ENCODE measurements at places on chromosomes 2 and 18. TPM values are rescaled to one million over a fixed set of nuclear protein-coding genes. Genes with fewer than 3 reads are reported as not detected.

Gene GPR17
- total RNA-seq, result not detected

Gene TUBA3D
- total RNA-seq, result not detected

Gene SAG
- not detected for total RNA-seq

Gene LRPPRC
- total RNA-seq, result 71.9 TPM

Gene KHK
- 9.0 TPM for total RNA-seq

Gene ALPP
- not detected for total RNA-seq

DNA sequence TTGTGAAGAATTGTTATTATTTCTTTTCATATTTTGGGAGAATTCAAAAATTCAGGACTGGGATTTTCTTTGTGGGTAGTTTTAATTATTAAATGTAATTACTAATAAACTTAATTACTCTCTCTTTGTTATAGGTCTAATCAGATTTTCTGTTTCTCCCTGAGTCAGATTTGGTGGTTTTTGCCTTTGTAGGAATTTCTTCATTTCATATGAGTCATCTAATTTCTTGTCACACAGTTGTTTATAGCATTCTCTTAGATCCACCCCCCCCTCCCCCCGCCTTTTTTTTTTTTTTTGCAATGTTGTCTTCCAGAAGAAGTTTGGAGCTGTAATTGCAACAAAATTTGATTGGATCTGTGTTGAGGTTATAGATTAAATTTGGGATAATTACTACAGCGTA is 26.0 kb upstream of the GALR1 start:
- peak; percentile 60 for DNase-seq

- no peak for DNase-seq
These were observed 13.8 kb upstream of the CCDC102B start for GRCh38 chr18:68784071-68784470.

GRCh38 chr2:32663864-32664263 is 36.0 kb downstream of the TTC27 start:
- DNase-seq, result peak; percentile 71

DNA sequence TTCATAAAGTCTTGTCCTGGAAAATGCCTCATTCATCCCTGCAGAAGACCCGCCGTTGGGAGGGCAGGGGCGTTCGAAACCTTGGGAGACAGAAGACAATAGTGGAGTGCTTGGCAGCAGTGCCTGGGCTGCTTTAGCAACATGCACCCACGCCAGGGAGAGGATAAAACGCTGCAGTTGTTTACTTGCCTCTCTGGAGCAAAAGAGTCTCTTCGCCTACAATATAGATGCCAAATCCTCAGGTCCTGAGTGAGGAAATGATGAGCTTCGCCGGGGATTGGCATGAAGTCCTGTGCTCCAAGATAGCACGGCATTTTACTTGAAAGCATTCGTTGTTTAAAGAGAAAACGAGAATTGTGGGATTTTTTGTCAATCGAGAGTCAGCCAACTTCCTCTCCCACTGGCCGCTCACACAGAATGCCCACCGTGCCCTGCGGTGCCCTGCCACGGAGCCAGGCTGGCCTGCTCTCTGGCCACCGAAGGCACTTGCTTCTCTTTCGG is 152.5 kb upstream of the POU3F3 start:
- DNase-seq, result no peak

DNA sequence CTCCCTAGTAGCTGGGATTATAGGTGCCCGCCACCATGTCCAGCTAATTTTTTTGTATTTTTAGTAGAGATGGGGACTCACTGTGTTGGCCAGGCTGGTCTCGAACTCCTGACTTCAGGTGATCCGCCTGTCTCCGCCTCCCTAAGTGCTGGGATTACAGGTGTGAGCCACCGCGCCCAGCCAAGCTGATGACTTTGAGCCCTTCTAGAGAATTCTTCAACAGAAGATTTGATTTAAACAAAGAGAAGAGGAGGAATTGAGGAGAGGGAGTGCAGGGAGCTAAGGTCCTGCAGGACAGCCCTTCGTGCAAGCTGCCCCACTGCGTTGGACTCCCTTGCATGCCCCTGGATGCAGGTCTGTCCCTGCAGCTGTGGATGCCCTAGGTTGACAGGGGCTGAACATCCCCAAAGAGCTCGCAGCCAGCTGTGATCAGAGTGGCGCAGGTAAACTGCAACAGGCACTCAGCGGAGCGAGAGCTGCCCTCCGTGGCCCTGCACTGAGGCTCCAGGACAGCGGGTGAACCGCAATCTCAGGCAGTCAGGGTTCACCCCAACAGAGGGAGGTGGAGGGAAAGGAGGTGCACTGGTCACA is 13.7 kb downstream of the ADRA2B start:
- DNase-seq, result no peak

- DNase-seq, result no peak
These were observed 41.9 kb downstream of the CDC42EP3 start for GRCh38 chr2:37629529-37629928.

DNA sequence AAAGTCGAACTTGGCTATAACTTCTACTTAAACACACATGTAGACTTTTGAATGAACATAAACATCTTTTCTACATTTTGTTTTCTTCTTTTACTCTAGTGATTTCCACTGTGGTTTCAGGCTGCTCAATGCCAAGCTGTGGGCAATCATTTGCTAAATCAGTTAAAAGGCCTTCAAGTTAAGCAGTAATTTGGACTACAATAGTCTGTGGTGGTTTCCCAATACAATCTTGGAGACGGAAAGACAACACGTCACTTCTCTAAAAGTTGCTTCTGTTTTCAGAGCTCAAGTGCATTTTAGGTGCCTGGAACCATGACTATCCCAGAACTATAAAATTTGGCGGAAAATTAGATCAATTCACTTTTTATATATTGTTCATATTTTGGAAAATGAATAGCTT is 69.4 kb downstream of the TXNL1 start:
- DNase-seq, result no peak

- no peak for DNase-seq
These were observed 2.7 kb downstream of the MAP4K3 start for GRCh38 chr2:39434233-39434897.

GRCh38 chr2:234146087-234146826 is 95.8 kb downstream of the SPP2 start:
- DNase-seq, result peak; percentile 87

DNA sequence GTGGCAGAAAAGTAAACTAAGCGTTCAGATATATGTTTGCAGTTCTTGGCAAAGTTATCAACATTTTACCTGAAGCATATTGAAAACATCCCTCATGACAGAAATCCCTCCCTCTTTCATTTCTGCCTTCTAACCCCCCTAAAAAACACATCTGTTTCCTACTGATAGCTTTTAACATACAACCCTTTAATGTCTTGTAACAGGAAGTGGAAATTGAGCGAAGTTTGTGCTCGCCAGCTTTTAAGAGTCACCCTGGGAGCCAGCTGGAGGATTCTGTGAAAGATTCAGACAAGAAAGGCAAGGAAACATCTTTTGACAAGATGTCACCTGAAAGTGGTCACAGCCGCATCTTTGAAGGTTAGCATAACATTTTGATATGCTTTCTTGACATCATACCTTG is 247.4 kb downstream of the XIRP2 start:
- DNase-seq, result peak; percentile 33

DNA sequence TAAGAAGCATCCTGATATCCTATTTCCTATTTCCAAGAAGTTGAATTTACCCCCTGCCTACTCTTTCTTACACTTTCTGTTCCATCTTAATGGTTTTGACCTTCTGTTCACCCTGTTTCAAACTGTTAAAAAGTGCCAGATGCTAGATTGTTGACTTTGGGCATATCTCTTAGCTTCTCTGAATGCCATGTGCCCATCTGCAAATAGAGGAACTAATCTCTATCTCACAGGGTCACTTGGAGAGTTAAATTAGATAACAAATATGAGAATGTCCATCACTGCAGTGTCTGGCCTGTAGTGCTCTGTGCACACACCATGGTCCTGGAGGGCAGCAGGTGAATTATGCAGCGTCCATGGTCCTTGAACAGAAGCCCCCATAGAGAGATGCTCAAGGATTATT is 83.8 kb downstream of the LRATD1 start:
- DNase-seq, result no peak

- no peak for DNase-seq
These were observed 181.5 kb downstream of the TTC32 start for GRCh38 chr2:19720306-19720705.

- DNase-seq, result no peak
These were observed 1657.7 kb upstream of the CELF4 start for GRCh38 chr18:39223283-39223682.

DNA sequence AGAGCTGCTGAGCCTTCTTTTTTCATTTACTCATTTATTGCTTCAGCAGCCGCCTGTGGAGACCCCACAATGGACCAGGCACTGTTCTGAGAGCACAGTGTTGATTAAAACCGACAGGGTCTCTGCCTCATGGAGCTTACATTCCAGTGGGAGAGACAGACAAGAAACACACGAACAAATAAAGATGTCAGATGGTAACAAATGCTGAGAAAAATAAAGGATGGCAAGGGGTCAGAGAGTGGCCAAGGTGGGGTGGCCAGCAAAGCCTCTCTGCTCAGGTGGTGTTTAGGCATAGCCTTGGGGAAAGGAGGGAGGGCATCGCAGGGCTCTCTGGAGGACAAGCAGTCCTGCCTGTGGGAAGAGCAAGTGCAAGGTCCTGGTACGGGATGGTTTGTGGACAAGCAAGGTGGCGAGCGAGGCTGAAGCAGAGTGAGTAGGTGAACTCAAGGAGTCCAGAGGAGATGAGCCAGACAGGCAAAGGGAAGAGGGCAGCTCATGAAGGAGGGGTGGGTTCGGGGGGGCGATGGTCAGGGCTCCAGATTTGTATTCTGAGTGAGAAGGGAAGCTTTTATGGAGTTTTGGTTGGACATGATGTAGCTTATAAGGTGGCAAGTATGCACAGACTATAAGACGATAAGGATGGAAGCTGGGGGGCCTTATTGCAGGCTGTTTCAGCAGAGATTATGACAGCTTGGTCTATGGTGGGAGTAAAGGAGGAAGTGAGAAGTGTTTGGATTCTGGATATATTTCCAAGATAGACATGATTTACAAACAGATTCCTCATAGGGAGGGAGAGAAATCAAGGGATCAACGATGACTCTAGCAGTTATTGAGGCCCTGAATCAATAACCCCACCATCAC is 8.8 kb upstream of the ITGB6 start:
- no peak for DNase-seq

- DNase-seq, result no peak
These were observed 7.4 kb downstream of the BOD1L2 start for GRCh38 chr18:57154191-57154830.

- DNase-seq, result no peak
These were observed 7.0 kb downstream of the ADRA2B start for GRCh38 chr2:96109361-96109680.

- DNase-seq, result no peak
These were observed 3.8 kb downstream of the ACTG2 start for GRCh38 chr2:73896362-73897239.

- DNase-seq, result no peak
These were observed 59.9 kb downstream of the NAT8 start for GRCh38 chr2:73582364-73582763.

GRCh38 chr2:179999000-179999399 is 8.1 kb downstream of the CWC22 start:
- DNase-seq, result no peak

- no peak for DNase-seq
These were observed 231.8 kb upstream of the SPOPL start for GRCh38 chr2:138269765-138270164.

DNA sequence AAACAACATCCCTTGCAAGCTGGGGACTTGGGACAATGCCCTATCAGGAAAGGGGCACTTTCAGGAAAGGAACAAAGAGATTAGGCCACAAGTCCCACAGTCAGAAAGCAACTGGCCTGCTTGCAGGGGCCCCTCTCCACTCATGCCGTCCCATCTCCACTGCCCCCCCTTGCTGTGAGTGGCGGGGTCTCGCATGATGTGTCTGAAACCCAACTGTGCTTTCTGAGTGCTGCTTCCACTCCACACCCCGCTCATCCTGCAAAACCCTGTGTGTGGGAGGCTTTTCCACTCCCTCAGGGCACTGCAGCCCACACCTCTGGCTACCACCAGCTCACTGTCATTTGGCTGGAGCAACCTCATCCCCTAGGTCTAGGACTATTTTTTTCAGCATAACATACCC is 7.9 kb downstream of the HS6ST1 start:
- DNase-seq, result no peak

DNA sequence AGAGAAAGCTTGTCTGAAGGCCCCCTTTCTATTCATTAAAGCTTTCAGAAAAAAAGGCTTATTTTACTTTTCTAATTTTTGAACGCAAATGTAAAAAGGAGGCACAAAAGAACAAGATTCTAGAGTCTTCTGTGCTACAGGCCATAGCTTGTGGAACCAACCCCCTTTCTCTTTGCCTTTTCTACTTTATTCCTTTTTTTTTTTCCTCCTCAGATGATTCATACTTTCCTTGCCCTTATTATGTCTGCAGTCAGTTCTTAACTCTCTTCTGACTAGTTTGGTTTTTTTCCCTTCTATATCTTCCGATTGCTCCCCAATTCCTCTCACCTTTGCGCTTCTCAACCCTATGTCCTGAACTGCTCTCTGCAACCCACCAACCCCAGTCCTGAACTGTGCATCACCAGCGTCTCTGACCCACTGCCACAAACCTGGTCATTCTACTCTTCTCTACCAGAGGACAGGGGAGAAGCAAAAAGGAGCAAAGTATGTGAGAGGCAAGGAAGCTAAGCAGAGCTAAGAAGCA is 56.9 kb upstream of the WIPF1 start:
- peak; percentile 36 for DNase-seq

- DNase-seq, result no peak
These were observed 508.2 kb downstream of the LRRTM4 start for GRCh38 chr2:77013953-77014352.

DNA sequence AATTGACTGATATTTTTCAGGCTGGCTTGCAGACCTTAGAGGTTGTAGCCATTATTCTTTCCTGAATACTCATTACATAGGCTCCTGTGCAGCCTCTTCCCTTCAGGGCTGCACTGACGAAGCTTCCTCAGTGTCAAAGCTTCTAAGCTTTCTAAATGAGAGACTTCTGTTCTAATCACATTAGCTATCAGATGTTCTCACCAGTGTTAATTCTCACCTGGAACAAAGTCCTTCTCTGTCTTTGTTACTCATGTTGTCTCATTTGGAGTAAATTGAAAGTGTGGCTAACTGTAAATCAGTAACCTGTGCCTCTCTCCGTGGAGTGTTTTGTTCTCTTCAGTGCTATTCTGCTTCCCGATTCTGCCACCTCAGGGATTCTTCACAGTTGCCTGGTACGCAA is 76.9 kb downstream of the MC4R start:
- DNase-seq, result no peak

DNA sequence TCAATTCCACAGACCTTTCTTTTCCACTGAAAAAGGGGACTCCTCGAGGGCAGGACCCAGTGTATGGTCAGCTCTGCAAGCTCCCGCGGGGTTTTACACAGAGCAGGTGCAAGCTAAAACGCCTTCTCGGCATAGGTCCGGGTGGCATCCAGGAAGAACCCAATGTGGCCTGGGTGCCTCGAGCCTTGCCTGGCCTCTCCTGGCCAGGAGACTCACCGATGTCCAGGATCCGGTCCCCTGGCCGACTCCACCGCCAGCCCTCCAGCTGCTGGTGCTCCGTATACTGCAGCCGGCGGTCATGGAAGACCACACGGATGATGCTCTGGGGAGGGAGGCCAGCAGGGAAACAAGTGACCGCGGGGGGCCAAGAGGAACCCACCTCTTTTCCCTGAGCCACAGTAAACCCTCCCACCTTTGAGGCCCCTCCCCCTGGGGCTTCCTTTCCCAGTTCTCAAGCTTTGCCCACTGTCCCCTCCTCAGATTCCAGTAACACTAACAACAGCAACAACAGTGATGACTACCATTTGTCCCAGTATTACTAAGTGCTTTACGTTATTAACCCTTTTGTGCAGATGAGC is 36.1 kb downstream of the TFCP2L1 start:
- no peak for DNase-seq

Data from cardiac muscle cell (in vitro differentiated cells and primary cell).